Esophagus mucosa (tissue), 1 donor: ENCODE measurements at places on chromosomes 12 and 14. TPM values are rescaled to one million over a fixed set of nuclear protein-coding genes. Genes with fewer than 3 reads are reported as not detected.
A peak's percentile ranks its signal among the peaks of the same experiment; 100 is the strongest.

SMIM41 gene
- total RNA-seq: not detected

- ATAC-seq: no peak
Measured at GRCh38 chr12:28021704-28022103, 49.2 kb upstream of the PTHLH start.

- no peak for ATAC-seq
Measured at GRCh38 chr14:33282331-33283230, 343.9 kb downstream of the NPAS3 start.

- no peak for ATAC-seq
Measured at GRCh38 chr12:103558879-103559278, 28.2 kb upstream of the STAB2 start.

GRCh38 chr12:92641291-92641690 is 61.5 kb upstream of the PLEKHG7 start:
- ATAC-seq: no peak

GRCh38 chr12:115873451-115874082 is 403.9 kb downstream of the MED13L start:
- ATAC-seq: peak; percentile 77

- no peak for ATAC-seq
Measured at GRCh38 chr12:69932676-69933552, 107.9 kb downstream of the MYRFL start.

DNA sequence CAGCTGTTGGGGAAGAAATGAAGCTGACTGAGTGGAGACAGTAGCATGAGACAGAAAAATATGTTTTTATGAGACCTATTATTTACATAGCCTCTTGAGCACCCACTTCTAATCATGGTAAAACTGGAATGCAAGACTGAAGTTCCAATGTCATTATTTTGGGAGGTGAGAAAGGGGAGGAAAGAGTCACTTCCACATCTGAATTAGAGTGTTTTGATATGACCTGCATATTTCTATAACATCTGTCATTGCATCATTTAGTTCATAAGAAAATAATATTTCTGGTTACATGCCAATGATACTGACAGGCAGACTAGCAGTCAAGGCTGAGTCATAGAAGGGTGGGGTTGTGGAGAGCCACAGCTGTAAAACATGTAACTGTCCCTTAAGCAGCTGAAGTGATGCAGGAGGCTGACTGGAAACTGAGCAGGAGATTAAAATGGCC is 26.7 kb downstream of the NTN4 start:
- ATAC-seq: peak; percentile 94
